ENCODE measurements at places on chromosomes 2 and 18.

- DNase-seq: no peak
These were observed 2.0 kb upstream of the UBE2F start for GRCh38 chr2:237964578-237965404.

- DNase-seq: no peak
These were observed 188.2 kb downstream of the LDLRAD4 start for GRCh38 chr18:13406736-13407135.

- no peak for DNase-seq
These were observed 47.2 kb downstream of the RAD51AP2 start for GRCh38 chr2:17470855-17471641.

DNA sequence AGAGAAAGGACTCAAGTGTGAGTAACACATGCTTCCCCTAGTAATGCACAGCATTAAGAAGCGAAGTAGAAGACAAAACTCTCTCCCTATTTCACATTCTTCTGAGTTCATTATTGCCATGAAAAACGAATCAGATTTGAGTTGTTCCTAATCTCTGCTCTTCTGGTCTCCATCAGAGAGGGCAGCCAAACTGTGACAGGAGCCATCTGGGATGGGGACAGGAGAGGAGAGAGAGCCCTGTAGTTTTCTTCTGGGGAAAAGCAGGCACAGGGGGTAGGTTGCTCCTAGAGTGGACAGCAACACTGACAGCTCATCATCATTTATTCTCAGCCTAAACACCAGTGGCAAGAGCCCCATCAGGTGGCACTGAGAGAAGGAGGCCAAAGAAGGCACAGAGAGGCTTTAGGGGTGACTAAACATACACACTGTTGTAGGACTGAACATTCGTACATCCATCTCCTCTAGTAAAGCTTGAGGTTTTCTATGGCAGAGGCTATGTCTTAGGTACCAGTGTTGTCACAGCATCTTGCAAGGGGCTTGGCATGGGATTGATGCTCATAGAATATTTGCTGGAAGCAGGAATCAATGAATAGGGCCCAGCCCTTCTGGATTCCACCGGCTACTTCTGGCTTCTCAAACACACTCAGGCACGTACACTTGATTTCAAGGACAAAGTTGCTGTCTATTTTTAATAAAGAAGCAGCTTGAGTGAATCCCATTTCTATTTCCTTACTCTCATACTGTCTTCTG is 33.1 kb downstream of the SLC8A1 start:
- no peak for DNase-seq

DNA sequence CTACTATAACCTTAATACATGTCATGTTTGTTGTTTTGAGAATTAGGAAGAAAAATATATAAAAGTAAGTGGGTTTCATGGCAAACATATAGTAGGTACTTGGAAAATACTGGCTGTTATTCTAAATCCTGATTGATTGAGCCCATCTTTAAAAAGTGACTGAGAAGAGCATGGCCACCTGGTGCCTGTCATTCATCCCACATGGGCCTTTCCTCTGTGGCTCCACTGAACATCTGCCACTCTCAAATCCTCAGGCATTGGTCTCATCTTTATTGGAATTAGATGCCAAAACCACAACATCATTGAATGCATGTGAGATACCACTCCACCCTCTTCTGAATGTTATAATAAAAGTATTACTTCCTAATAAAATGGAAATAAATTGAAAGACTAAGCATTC is 101.6 kb upstream of the TTN start:
- DNase-seq: no peak

DNA sequence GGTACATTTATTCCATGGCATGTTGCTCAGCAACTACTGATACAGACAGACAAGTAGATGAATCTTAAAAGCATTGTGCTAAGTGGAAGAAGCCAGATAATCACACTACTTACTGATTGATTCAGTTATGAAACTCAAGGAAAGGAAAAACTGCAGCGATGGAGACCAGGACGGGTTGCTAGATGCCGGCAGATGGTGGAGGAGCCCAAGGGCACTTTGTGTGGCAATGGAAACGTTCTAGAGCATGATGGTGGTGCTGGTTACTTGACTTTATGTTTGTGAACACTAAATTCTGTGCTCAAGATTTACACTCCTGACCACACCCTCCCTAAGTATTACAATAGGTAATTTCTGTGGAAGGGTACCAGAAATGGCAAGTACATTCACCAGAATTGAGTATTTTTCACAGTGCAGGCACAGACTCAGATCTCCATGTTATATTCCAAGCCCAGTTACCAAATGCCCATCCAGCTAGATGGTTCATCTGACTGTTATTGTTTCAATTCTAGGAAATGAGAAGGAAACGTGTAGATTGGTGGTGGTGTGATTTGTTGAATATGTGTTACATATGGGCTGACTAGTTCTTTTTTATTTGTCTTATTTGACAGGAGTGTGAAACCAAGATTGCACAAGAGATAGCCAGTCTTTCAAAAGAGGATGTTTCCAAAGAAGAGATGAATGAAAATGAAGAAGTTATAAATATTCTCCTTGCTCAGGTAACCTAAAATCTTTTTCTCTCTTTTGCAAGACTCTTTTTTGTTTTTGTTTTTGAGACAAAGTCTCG is 55.1 kb downstream of the RALBP1 start:
- no peak for DNase-seq

DNA sequence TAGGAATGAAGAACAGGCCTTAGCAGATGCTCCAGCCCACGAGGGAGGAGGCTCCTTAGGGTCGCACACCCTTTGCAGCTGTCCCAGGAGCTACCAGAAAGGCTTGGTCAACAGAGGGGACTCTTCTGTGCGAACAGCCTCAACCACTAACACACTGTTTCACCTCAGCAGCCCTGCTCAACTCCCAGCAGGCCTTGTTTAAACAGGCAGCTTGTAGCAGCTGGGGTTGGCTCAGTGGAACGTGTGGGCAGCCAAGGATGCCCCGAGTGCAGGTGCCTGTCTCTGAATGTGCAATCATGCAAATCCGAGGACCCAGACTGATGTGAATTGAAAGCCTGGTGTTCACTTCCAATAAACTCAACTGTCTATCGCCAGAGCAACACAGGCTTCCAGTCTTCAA is 88.7 kb upstream of the CXCR4 start:
- DNase-seq: no peak

DNA sequence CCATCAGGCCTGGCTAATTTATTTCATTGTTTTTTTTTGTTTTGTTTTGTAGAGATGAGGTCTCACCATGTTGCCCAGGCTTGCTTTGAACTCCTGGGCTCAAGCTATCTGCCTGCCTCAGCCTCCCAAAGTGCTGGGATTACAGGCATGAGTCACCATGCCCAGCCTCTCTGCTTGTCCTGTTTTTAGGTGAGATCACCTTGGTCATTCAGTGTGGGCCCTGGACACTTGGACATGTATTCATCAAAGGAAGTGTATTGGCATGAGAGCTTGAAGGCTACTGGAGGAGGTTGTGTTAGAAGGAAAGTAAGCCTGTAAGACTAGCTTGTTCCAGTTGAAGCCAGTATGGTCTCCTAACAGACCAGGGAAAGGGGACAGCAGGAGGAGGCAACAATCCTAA is 229.2 kb upstream of the RGPD4 start:
- DNase-seq: no peak

GRCh38 chr18:43180814-43181213 is 65.3 kb upstream of the RIT2 start:
- DNase-seq: no peak

- no peak for DNase-seq
These were observed 23.0 kb upstream of the SMAD7 start for GRCh38 chr18:48973731-48974130.

GRCh38 chr2:218744615-218745014 is 34.0 kb downstream of the TTLL4 start:
- no peak for DNase-seq

- no peak for DNase-seq
These were observed 53.9 kb downstream of the ZNF407 start for GRCh38 chr18:74651327-74652128.

GRCh38 chr2:129812071-129812470 is 167.4 kb upstream of the RAB6C start:
- no peak for DNase-seq

DNA sequence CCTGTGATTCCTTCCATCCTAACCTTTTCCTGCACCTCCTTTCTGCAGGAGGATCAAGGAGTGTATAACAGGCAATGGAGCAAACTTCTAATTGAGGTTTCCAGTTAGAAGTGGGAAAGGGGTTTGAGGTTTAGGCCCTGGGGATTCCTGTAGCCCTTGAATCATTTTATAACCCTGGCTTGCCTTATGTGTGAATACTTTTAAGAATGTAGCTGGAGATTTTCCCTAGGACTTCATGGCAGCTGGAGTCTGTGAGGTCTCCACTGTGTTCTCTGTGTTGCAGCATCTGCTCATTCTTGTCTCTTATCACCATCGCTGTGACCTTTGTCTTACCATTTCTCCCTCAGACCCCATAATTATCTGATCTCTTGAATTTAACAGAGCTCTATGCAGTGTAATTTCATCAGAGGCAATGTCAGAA is 370.2 kb upstream of the SLC14A2 start:
- no peak for DNase-seq

DNA sequence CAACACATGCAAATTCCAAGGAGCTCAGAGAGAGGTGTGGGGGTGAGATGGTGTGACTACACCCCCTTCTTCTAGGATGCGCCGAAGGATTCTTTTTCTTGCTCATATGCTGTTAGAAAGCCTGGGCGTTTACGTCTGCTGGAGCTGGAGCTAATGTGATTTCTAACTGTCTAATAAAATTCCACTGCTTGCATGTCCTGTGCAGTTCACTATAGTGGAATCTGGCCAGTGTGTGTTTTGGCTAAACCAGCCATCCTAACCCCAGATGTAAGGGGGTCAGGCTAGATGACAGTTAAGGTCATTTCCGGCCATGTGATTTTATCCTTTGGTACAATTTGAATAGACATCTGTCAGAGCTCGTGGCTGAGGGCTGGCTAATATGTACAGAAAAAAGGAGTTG is 194.1 kb downstream of the PRKCE start:
- no peak for DNase-seq

GRCh38 chr18:49898421-49898820 is 85.1 kb upstream of the ACAA2 start:
- DNase-seq: no peak

- DNase-seq: no peak
These were observed 94.6 kb downstream of the PTGR3 start for GRCh38 chr18:75114231-75114764.

All from activated naive CD4-positive, alpha-beta T cell (primary cell).